ENCODE measurements at places on chromosomes 13 and 19.
A peak's percentile ranks its signal among the peaks of the same experiment; 100 is the strongest.

GRCh38 chr13:113390874-113391497 is 27.1 kb upstream of the GRTP1 start:
- no peak for DNase-seq

DNA sequence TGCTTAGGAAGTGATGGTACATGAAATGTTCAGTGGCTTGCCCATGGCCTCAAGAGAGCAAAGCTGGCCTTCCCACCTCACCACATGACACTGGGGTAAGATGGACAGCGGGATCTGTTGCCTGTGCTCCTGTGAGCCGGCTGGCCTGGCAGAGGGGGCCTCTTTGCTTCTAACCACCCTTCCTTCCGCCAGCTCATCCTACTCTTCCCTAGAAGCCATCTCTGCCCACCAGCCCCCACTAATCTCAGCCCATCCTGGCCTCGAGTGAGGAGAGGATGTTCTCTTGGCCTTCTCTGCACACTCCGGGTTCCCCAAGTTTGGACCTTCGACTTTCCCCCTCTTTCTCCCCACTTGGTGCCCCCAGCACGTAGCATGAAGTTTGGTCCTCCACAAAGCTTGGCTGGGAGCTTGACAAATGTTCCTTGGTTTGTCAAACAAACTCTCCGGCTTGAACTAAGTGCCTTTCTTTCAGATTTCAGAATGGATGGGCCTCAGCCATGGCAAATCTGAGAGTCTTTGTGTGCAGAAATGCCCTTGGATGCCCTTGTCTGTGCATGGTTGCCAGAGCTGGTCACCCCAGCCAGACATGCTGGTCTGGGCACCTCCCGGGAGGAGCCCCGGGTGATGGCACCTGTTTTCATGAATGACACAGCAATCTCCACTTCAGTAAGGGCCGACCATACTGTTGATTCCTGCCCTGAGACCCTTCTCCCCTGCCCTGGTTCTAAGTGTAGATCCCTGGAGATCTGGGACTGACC is 145.5 kb downstream of the URI1 start:
- DNase-seq: peak; percentile 30

- no peak for DNase-seq
These were observed 77.9 kb downstream of the TRPC4 start for GRCh38 chr13:37791699-37792098.

DNA sequence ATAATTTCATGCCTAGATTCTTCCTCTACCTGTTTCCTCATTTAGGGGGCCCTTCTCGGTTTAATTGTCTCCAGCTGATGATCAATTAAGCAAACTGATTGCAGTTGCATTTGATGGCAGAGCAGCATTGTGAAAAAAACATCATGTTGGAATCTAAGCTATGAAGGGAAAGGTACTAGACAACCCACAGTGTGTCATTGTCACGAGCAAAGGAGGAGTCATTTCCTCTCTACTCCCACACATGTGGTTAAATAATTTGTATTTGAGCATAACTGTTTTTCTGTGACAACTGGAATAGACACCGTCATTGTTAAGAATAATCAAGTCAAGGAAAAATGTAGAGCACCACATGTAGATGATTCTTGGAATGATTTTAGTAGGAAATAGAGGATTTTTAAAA is 240.3 kb downstream of the DCT start:
- no peak for DNase-seq

DNA sequence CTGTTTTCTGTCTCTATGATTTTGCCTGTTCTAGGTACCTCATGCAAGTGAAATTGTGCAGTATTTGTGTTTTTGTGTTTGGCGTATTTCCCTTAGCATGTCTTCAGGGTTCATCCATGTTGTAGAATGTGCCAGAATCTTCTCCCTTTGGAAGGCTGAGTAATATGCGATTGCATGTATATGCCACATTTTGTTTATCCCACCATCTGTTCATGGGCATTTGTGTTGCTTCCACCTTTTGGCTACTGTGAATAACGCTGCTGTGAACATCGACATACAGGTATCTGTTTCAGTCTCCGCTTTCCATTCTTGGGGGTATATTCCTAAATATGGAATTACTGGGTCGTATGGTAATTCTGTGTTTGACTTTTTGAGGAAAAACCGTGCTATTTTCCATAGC is 190.0 kb downstream of the ATP8A2 start:
- DNase-seq: no peak

DNA sequence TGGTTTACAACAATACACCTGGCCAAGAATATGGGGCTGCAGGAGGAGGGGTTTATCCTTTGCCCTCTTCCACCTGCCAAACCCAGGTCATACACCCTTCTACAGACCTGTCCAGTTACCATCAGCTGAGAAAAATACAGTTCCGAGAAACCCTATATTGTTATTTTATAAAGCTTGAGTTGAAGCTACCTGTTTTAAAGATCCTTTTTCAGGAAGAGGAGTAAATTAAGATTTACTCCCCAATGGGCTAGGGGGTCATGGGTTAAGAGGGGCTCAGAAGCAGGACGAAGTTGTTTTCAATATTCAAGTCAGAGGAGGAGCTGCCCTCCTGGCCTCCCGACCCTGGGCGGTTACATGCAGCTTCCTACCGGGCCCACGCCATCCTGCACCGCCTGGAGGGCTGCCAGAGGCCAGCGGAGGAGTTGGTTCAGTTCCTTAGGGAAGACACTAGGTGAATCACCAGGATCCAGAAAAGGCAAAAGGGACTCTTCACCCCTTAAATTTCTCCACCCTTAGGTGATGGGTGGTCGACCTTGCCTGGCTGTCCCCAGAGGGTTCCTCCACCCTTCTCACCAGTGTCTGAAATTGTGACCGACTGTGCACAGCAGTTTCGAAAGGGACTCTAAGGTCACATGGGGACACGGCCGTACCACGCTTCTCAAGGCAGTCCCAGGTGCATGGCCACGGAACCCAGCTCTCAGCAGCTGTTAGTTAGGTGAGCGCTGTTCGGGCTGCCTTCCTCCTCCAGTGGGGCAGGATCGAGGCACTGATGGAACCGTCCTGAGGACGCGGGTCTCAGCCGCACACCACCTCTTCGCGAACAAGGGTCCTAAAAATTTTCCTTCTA is 1.2 kb downstream of the GJB2 start:
- DNase-seq: no peak

DNA sequence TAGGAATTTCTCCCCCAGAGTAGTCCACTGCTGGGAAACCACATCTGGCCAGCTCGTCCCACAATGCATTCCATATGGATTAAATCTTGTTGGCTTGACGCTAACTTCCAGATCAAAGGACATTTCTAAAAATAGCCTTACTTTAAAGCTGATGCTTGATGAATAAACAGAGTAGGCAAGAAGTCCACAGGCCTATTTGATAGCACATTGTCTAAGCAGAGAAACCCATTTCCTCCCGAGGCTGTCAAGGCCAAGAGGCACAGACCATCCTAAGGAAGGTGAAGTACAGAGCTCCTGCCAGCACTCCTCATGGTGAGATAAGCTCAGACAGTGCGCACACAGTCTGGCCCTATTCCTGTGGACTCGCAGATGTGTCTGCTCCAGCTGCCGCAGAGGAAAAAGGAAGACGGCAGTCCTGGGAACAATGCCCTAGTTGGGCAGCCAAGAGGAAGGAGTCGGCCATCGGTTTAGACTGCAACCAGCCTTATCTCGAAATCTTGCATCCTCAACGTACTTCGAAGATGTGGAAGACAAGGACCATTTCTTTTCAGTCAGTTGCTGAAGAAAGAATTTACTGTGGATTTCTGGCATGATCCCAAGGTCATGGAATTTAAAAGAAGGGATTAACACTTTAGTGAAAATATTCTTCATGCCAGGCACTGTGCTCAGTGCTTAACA is 156.8 kb downstream of the RGCC start:
- peak; percentile 37 for DNase-seq

DNA sequence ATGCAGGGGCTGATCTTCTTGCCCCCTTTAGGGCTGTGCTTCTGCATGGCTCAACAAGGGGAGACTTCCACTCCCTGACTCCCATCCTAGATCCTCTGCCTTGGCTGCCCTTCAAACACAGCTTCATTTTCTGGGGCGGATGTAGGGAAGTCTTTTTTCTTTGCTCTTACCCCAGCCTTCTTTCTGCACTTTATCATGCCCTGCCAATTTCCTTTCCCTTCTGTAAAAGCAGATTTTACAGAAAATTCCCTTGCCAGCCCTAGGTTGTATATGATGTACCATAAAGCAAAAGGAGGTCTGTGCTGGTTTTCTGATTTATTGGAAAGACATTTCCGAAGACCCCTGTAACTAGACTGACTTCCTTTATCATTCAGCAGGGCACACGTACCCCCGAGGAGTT is 283.4 kb downstream of the SHISA2 start:
- DNase-seq: no peak

DNA sequence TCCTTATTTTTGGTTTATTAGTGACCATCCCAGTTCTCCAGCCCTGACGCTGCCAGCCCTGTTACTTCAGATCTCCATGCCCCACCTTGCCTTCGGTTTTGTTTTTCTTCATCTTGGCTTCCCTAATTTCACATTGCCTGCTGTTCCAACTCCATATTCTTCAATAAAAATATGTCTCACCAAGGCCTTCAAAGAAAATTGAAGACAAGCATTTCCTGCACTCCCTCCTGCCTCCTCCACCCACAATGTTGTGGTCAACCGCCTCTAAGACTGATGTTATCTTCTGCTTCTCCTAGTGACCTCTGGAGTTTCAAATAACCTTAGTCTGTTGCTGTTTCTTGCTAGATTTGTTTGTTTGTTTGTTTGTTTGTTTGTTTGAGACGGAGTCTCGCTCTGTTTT is 14.6 kb downstream of the PLD3 start:
- DNase-seq: no peak

DNA sequence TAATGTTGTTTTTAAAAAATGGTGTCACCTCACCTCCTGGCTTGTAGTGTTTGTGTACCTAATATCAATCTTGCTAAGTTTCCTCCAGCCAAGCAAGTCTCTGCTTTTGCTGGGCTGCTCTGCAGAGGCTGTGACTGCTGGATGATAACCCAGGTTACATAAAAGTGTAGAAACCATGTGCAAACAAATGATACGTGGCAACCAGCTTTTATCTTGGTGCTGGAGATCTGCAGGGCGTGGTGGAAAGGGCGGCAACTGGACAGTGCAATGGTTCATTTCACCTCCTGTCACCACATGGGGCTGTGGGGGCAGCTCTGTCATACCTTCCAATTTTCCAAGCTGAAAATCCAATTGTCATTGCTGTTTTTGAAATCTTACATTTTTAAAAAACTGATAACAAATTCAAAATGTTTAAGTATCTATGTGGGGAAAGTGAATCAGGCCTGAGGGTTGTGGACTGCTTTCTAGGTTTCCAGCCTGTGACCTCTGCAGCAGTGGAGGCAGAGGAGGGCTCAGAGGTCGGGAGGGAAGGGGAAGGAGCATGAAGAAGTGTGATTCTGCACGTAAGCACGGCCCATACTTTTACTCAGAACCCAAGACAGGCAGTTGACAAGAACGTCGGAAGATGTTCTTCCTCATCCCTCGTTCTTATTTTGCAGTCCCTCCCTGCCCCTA is 9.7 kb downstream of the GPR42 start:
- DNase-seq: no peak

- DNase-seq: no peak
These were observed 13.1 kb downstream of the EPS15L1 start for GRCh38 chr19:16458391-16459341.

DNA sequence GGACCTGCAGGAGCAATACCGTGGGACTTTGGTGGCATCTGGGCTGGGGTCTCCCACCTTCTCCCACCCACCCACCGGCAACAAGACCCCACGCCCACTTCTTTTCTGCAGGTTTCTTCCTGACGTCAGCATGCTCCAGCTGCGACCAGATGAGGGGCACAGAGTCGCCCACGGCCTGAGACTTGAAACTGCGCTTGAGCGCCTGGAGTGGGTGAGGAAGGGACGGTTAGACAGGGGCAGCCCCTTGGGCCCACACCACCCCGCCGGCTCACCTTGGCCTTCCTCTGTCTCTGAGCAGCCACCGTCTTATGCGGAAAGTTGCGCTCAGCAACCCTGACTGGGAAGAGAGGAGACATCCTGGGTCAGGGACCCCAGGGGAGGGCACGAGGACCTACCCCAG is 2.2 kb downstream of the GARIN5B start:
- DNase-seq: no peak

DNA sequence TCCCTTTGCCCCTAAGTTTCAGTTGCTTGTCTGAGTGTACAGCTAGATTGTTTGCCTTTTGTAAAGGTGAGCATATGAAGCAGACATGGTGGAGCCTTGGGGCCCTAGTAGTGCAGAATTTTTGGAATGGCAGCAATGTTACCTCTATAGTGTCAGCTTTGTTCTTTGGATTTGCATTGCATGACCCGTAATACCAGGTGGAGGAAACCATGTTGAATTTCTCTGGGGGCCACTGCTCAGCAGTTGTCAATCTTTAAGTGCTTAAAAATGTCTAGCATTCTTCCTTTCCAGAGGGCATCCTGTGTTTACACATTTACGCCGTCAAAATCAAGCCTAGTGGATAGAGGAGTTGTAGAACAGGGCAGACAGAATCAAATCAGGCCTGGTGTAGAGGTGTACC is 303.3 kb downstream of the ATP8A2 start:
- DNase-seq: no peak

DNA sequence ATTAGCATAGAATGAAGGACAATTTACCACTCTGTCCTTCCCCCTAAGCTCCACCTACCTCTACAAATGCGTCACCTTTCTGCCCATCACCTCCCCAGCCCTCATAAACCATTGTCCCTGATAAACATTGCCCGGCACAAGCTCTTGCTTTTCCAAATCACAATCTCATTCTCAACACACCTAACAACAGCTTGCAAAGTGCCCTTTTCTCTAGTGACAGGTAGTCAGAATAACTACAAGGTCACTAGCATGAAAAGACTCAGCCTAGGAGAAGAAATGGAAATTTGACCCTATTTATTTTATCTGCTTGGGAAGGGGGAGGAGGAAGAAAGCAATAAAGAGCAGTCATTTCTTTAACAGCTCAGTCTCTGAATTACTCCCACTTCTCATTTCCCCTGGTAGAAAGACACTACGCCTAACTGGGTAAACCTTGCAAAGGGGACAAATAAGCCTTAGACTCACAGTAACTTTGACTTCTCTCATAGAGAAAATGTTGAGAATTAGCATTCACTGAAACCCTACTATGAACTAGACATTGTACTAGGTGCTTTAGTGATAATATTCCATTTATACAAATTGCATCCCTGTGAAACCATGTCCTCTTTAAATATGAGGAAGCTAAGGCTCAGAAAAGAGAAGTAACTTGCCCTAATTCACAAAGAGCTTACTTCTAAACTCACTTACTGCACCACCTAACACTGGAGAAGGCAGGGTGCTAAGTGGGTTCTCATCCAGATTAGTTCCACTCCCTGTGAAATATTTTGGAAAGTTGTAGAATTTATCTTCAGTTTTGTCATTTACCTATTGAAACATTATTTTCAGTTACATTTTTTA is 116.2 kb upstream of the FNDC3A start:
- peak; percentile 33 for DNase-seq

Data from globus pallidus (tissue), 1 donor.